ENCODE measurements at places on chromosomes 1 and 21. TPM values are rescaled to one million over a fixed set of nuclear protein-coding genes. Genes with fewer than 3 reads are reported as not detected.

DNA sequence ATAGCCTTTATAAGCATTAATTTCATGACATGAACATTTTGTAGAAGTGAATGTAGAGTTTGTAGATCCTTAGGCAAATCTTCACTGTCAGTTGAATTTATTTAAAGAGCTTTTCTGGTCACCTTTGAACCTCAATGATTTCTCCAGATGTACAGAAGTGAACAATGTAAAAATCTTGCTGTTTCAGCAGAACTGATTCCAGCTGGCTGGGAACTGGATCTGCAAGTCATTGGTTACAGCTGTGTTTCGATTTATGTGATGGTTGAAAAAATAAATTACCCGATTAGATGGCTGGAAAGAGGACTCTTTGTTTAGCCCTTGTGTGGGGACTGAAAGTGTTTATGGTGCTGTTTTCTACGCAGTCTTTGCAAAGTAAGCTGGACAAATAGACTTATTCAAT, 849.8 kb downstream of the USP25 start:
- no peak overlapping the region for H3K4me3 ChIP-seq
- no peaks in the 10 kb centered on the region for H3K27me3 ChIP-seq
- no peaks in the 10 kb centered on the region for H3K36me3 ChIP-seq
- DNase-seq: no peak
- no peaks in the 10 kb centered on the region for H3K4me1 ChIP-seq

GRCh38 chr1:34924759-34925555, 4.5 kb downstream of the DLGAP3 start:
- H3K27ac ChIP-seq: no peak overlapping the region
- DNase-seq: peak; percentile 59
- peaks cover 5% of the 10 kb centered on the region for H3K4me1 ChIP-seq
- no peak overlapping the region for H3K4me3 ChIP-seq
- H3K36me3 ChIP-seq: peaks cover 5% of the 10 kb centered on the region
- peaks cover 65% of the 10 kb centered on the region for H3K27me3 ChIP-seq

DNA sequence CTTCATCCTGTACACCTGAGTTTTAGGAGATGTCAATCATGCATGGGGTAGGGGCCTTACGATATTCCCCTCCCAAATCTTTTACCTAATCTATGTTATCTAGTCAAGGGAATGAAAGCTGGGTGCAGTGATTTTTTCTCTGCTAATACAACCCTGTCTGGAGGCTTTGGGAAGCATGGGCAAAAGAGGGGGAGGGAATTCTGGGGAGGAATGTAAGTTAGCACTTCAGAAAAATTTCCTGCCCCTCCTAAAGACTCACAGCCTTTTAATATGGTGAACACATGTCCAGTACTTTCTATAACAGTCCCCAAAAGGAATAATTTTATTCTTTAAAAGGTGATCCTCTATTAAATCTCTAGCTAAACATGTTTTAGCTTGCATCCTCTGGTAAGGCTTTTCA, 25.6 kb upstream of the PRELP start:
- H3K27ac ChIP-seq: no peak overlapping the region
- no peaks in the 10 kb centered on the region for H3K4me1 ChIP-seq
- DNase-seq: no peak
- peaks cover 40% of the 10 kb centered on the region for H3K27me3 ChIP-seq

DNA sequence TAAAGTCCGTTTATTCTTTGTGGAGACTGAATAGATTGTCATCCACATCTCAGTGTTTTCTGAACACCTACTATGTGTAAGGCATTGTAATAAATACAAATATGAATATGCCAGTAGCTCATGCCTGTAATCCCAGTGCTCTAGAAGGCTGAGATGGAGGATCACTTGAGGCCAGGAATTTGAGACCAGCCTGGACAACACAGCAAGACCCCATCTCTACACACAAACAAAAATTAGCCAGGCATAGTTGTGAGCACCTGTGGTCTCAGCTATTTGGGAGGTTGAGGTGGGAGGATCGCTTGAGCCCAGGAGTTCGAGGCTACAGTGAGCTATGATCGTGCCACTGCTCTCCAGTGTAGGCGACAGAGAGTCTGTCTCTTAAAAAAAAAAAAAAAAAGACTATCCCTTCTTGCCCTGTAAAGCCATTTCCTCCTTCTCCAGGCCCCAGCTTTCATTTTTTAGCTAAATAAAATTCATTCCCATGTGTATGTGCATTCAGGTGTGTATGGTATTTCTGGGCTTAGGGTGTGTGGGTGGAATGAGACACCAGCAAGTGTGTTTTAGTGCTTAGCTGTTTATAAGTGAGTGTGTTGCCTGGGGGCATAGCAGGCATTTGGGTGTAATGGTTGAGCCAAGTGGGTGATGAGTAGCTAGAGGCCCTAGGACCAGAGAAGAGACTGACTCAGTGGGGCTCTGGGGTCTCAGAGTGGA, 7.8 kb downstream of the CELSR2 start:
- H3K4me1 ChIP-seq: no peaks in the 10 kb centered on the region
- H3K27ac ChIP-seq: no peak overlapping the region
- no peak overlapping the region for H3K4me3 ChIP-seq
- no peaks in the 10 kb centered on the region for H3K36me3 ChIP-seq

DNA sequence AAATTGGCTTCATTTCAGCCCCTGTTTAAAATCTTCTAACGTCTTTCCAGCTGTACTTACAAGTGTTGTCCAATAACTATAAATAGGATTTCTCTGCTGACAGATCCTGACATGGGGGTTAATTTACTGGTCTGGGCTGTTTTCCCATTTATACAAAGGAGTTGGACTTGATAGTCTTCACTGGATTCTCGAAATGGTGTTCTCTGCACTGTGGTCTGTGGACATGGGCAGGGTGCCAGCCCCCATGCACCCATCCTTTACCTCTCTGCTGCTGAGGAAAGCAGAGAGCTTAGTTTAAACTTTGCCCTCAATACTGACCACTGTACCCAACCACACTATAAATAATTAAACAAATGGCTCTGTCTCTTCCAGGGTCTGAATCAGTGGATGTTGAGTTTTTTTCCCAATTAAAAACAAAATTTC, 5.2 kb downstream of the DIO1 start:
- no peak for DNase-seq
- H3K4me3 ChIP-seq: no peak overlapping the region
- H3K27ac ChIP-seq: no peak overlapping the region
- H3K36me3 ChIP-seq: peaks cover 4% of the 10 kb centered on the region

- H3K27ac ChIP-seq: no peak overlapping the region
- no peak for DNase-seq
- peaks cover 5% of the 10 kb centered on the region for H3K4me1 ChIP-seq
- no peaks in the 10 kb centered on the region for H3K36me3 ChIP-seq
- H3K27me3 ChIP-seq: peaks cover 24% of the 10 kb centered on the region
- no peak overlapping the region for H3K4me3 ChIP-seq
Observed at GRCh38 chr1:204651843-204652421, 33.6 kb downstream of the LRRN2 start.

- H3K36me3 ChIP-seq: peaks cover 11% of the 10 kb centered on the region
- DNase-seq: no peak
- no peaks in the 10 kb centered on the region for H3K4me1 ChIP-seq
- H3K27me3 ChIP-seq: peaks cover 46% of the 10 kb centered on the region
- H3K27ac ChIP-seq: no peak within 1 kb of the TSS
Observed at GRCh38 chr21:44666401-44667320, at the start of gene KRTAP12-2. KRTAP12-2 (minus strand) TSS chr21:44666927; CDS start chr21:44666886, 41 bp downstream.

GRCh38 chr21:28336314-28336713, 656.4 kb downstream of the LTN1 start:
- no peak overlapping the region for H3K27ac ChIP-seq
- no peaks in the 10 kb centered on the region for H3K36me3 ChIP-seq
- DNase-seq: no peak

- H3K36me3 ChIP-seq: peaks cover 2% of the 10 kb centered on the region
- no peak for DNase-seq
- H3K27me3 ChIP-seq: no peaks in the 10 kb centered on the region
Observed at GRCh38 chr1:66282891-66283621, 250.9 kb upstream of the SGIP1 start.

DNA sequence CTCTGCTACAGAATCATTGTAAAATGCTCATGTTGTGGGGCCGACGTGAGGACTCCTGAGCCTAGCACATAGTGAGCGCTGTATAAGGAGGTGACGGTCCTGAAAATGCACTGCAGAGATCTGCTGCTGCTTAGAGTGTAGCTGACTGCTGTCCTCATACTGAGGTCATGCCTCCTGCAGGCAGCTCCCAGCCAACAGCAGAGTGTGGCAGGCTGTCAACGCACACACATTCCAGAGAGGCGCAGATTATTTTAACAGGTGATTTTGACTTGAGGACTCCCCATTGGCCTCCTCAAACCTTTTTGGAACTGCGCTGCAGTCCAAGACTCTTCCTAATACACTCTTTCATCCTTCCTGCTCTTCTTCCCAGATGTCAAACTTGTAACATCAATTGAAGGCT, 119.8 kb upstream of the KCNJ6 start:
- H3K27ac ChIP-seq: no peak overlapping the region
- no peaks in the 10 kb centered on the region for H3K36me3 ChIP-seq
- no peaks in the 10 kb centered on the region for H3K4me1 ChIP-seq

DNA sequence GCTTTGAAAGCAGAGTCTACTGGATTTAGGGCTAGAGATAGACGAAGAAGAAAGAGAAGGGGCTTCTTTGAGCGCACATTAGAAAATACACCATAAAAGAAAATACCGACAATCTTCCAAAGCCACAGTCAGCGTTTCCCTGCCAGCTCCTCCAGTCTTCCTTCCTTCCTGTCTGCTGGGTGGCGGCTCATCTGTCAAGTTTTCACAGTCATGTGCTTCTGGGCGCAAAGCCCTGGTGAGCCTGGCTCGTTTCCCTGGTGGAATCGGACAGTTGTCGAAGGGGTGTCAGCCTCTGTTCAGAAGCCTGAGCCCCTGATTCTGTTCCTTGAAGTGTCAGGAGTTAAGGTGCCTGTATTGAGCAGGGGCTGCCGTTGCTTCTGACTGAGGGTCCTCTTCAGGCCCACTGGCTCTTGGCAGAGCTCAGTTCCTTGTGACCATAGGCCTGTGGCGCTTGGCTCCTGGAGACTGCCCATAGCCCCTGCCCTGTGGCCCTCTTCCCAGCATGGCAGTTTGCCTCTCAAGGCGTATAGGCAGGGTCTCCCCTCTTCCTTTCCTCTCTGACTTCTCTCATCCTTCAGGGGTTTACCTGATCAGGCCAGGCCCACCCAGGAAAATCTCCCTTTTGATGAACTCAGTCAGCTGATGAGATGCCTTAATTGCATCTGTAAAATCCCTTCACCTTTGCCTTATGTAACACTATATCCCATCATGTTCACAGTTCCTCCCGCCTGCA, 58.6 kb downstream of the ADARB1 start:
- H3K36me3 ChIP-seq: peaks cover 11% of the 10 kb centered on the region
- no peak for DNase-seq
- H3K4me1 ChIP-seq: peaks cover 21% of the 10 kb centered on the region

DNA sequence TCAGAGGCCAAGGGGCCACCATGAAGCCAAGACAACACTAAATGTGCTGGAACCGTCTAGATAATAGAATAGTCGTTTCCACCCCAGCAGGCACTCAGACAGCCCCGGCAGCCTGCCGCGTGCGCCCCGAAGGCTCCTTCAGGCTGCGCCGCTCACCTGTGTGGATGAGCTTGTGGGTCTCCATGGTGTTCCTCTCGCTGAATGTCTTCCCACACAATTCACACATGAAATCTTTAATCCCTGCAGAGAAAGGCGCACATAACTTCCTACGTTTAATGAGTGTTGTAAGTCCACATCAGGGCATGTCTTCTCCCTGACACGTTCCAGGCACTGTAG, 43.7 kb upstream of the RIPK4 start:
- DNase-seq: no peak
- H3K4me1 ChIP-seq: no peaks in the 10 kb centered on the region
- H3K36me3 ChIP-seq: peaks cover 23% of the 10 kb centered on the region
- H3K4me3 ChIP-seq: no peak overlapping the region

- H3K27me3 ChIP-seq: no peaks in the 10 kb centered on the region
- DNase-seq: no peak
- no peaks in the 10 kb centered on the region for H3K4me1 ChIP-seq
Observed at GRCh38 chr1:88330201-88330600, 353.9 kb upstream of the PKN2 start.

GRCh38 chr1:209354840-209355165, 228.7 kb upstream of the CAMK1G start:
- no peaks in the 10 kb centered on the region for H3K36me3 ChIP-seq
- no peak for DNase-seq
- no peaks in the 10 kb centered on the region for H3K27me3 ChIP-seq

- H3K4me1 ChIP-seq: peaks cover 10% of the 10 kb centered on the region
- no peak for DNase-seq
- H3K27ac ChIP-seq: no peak overlapping the region
- no peaks in the 10 kb centered on the region for H3K27me3 ChIP-seq
Observed at GRCh38 chr1:12408662-12409061, 178.8 kb downstream of the VPS13D start.

- H3K27me3 ChIP-seq: peaks cover 27% of the 10 kb centered on the region
- H3K27ac ChIP-seq: no peak overlapping the region
Observed at GRCh38 chr1:114660238-114660637, 9.6 kb downstream of the DENND2C start.

GRCh38 chr1:178039891-178040290, 54.0 kb upstream of the RASAL2 start:
- DNase-seq: no peak
- no peaks in the 10 kb centered on the region for H3K4me1 ChIP-seq
- no peak overlapping the region for H3K27ac ChIP-seq
- H3K27me3 ChIP-seq: peaks cover 1% of the 10 kb centered on the region
- no peak overlapping the region for H3K4me3 ChIP-seq

DNA sequence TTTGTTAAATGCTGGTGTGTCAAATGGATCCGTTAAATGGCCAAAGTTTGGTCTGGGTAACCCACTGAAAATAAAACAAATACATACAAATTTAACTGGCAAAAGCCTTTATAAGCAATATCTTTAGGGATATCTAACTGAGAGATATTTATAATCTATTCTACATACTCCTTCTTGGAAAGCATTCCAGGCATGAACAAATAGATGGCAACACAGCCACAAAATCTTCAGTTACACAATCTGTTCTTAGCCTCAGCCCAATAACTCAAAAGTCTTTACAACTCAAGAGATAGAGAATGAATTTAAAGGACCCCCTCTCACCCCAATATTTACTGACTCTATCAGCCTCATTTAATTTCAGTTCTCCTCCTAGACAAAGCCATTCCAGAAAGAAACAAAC, 58.7 kb downstream of the NRDC start:
- H3K36me3 ChIP-seq: peaks cover 39% of the 10 kb centered on the region
- H3K4me3 ChIP-seq: no peak overlapping the region
- H3K27ac ChIP-seq: no peak overlapping the region
- no peaks in the 10 kb centered on the region for H3K4me1 ChIP-seq
- no peak for DNase-seq

DNA sequence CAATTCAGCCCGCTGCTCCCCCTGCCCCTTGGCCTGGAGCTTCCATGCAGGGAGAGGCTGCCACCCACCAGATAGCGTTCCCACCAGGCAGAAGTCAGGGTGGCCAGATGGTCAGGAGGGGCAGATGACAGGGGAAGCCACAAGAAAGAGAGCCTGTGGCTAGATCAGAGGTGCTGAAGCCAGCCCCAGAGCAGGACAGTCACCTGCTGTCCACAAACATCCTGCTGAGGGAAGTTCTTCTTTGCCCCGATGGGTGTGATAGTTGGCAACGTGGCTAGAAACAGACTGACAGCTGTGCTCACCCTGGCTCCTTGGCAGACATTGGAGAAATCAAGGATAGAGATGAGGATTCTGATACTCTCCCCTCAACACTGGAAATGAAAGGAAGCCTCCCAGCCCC, 27.2 kb upstream of the SRP9 start:
- H3K27me3 ChIP-seq: peaks cover 2% of the 10 kb centered on the region
- peaks cover 4% of the 10 kb centered on the region for H3K4me1 ChIP-seq
- no peak overlapping the region for H3K4me3 ChIP-seq

NTMT2 gene
- total RNA-seq: not detected

PUSL1 gene
- 17.9 TPM for total RNA-seq

RIT1 gene
- 25.0 TPM for total RNA-seq

MAEL gene
- 0.40 TPM for total RNA-seq

ARHGEF16 gene
- not detected for total RNA-seq

RAP1A gene
- 221 TPM for total RNA-seq

C1orf74 gene
- total RNA-seq: 2.1 TPM

FCRL2 gene
- not detected for total RNA-seq

TOR1AIP1 gene
- 88.5 TPM for total RNA-seq

MROH7 gene
- 0.23 TPM for total RNA-seq

All from activated CD4-positive, alpha-beta memory T cell treated with anti-CD3 and anti-CD28 coated beads, Interleukin-2, amount 10 ng/mL, durations not matched to agents 7 days and 5 days (primary cell).